Glomerular endothelial cell (primary cell): ENCODE measurements at places on chromosomes 16 and 17. TPM values are rescaled to one million over a fixed set of nuclear protein-coding genes. Genes with fewer than 3 reads are reported as not detected.

DNA sequence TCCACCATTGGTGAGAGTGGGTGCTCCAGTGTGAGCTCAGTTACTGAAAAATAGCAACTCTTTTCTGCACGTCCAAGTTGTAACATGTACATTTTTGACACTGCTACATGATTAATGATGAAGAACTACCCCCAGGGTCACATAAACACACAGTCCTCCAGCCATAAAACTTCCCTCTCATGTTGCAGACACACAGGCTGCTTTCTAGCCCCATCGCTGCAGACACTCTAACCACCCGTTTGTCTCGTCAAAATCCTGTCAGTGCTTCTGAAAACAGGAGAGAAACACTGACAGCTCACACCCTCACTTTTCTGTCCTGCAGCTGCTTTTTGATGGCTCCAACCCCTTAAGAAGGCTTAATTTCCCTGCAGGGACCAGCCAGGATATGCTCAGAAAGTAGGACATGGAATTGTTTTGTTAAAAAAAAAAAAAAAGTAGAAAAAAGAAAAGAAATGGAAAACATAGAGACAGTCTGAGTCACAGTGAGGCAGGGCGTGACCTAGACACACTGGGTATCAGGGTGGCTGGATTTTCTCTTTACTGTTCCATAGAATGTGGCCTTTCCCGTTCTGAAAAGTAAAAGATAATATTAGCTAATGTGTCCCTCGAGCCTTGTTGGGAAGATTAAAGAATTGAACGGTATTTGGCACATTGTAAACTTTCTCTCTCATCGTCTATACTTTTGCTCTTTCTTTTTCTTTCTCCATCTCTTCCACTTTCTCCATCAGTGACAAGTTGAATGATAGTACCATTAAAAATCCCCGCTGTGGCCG, 20.7 kb upstream of the CCL5 start:
- no peak for DNase-seq

Gene CA5A
- total RNA-seq: not detected in 2 replicates

DNA sequence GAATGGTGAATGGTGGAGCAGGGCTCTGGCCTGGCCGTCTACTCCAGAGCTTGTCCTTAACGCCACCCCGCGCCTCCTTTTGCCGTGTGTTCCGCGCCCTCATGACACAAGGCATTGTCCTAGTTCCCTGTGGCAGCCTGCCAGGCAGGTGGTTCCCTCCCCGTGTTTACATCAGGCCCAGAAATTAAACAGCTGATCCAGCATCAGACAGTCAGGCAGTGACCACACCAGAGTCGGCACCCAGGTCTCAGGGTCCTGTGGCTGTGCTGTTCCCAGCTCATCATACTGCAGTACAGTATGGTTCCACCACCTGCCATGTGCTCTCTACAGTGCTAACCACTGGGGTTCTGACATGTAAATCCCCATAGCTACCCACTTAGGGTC, 119.7 kb downstream of the RAB11FIP4 start:
- DNase-seq: no peak

Gene HOXB6
- total RNA-seq: 48.2 and 51.0 TPM in 2 replicates

- DNase-seq: no peak
These were observed 20.2 kb downstream of the HIGD1B start for GRCh38 chr17:44867841-44868240.
